Karpas-422 (cell line): ENCODE measurements at places on chromosomes 7 and 10. TPM values are rescaled to one million over a fixed set of nuclear protein-coding genes. Genes with fewer than 3 reads are reported as not detected.

DNA sequence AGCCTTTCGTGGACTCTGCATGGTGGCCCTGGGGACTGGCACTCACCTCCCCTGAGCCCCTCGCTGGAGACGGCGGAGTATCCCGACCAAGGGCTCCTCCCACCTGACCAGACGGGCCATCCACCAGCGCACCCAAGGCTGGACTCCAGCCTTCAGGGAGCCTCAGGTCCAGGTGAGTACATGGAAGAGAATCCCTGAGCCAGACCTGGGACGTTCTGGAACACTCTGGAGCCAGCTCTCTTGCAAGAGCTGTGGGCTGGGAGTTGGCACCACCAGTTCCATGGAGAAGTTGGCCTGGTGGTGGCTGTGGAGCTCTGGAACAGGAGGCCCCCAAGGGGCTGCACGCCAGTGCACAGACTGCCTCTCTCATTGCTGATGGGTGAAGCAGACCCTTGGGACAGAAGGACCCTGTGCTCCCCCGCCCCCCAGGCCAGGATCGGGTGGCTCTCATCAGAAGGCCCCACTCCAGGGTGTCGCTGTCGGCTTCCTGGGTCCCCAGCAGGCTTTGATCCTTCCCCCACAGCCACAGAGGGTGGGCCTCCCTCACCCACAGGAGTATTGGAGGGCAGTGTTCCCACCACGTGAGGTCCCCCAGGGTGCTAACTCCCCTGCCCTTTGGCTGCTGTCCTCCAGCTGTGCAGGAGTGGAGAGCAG lies 189.9 kb downstream of the EBF3 start:
- no peaks in the 10 kb centered on the region for H3K36me3 ChIP-seq
- no peak for DNase-seq
- H3K27me3 ChIP-seq, result no peaks in the 10 kb centered on the region
- H3K4me3 ChIP-seq, result no peak overlapping the region

DNA sequence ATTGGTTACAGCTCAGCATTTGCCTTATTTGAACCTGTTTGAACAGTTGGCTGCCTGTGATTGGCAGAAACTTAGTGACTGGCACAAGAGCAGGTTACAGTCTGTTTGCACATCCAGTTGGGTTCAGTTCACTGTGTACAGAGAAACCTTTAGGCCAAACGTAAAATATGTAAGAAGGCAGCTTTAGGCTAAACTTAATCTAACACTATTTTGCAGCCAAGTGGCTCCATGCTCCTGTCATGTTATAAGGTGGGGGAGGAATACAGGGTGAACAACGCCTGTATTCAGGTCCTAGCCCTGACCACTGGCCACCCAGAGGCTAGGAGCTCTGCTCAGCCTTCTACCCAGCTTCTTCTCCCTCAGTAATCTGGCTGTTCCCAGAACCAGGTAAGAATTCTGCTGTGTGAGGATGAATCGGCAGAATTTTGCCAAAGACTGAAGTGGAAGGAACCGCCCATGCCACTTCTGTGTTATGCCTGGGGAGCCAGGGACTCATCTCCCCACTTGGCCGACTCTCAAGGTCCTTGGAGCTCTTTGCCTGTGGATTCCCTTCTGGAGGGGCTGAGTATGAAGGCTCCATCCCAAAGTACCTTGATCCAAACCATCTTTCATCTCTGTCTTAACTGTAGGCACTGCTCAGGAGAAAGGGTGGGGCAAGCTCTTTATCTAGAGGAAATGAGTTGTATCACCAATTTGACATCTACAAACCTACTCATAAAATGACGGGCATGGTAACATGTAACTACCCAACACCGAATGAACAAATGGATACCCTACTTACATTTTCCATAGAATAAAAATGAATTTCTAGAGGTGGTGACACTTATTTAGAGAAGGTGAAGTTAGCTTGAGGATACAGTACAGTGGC lies 164.4 kb upstream of the NAMPT start:
- no peak overlapping the region for H3K4me3 ChIP-seq
- no peaks in the 10 kb centered on the region for H3K27me3 ChIP-seq
- no peak for DNase-seq
- H3K36me3 ChIP-seq, result no peaks in the 10 kb centered on the region

GRCh38 chr10:6197321-6197720 lies 5.4 kb upstream of the PFKFB3 start:
- no peak overlapping the region for H3K27ac ChIP-seq
- peaks cover 31% of the 10 kb centered on the region for H3K4me1 ChIP-seq
- no peaks in the 10 kb centered on the region for H3K27me3 ChIP-seq

DNA sequence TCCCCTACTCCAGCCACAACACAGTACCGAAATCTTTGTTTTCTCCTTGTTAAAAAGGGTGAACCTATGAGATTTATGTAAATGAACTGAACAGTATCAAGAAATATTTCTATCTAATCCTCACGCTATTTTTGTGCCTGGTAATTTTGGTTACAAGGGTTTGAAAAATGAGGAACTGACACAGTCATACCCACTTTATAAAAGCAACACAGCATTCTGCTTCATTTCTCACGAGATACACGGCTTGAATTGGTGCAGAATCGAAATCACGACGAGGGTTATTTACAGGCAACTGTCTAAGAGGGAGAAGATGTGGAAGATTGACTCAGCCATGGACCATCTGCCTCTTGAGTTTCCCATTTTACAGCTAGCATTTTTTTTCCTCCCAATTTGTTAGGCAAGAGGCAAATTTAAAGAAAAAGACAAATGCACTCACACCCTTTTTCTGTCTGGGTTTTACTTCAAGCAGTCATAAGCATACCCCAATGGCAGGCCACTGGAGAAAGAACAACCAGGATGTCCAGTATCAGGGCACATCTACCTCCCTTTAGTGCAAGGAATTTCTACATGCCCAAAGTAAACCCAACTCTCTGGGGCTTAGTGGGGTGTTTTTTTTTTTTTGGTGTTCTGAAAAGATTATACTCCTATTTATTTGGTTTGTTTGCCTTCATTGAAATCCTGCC lies 108.1 kb downstream of the ITGB8 start:
- peak; percentile 92 for DNase-seq
- peak overlapping the region; percentile 2; the same call in 1 of the 2 replicates for H3K4me3 ChIP-seq
- H3K36me3 ChIP-seq, result no peaks in the 10 kb centered on the region
- H3K27ac ChIP-seq, result no peak overlapping the region
- H3K27me3 ChIP-seq, result no peaks in the 10 kb centered on the region

GRCh38 chr10:13613519-13613918 lies 26.8 kb downstream of the PRPF18 start:
- H3K36me3 ChIP-seq, result peaks cover 30% of the 10 kb centered on the region; the same call in 1 of the 2 replicates
- no peaks in the 10 kb centered on the region for H3K27me3 ChIP-seq
- no peak overlapping the region for H3K27ac ChIP-seq

DNA sequence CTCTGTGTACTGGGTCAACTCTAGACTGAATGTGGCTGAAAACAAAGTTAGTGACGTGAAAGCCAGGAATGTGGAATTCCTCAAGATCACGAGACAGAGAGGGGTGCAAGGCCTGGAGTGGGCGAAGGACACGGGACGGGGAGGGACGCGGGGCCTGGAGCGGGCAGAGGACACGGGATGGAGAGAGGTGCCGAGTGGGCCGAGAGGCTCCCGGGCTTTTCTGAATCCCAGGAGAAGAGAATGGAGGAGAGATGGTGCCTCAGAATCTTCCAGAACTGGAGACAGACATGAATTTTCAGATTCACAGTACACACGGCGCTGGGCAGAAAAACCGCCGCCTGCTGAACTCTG lies 50.6 kb upstream of the PRKAR1B start:
- no peak overlapping the region for H3K27ac ChIP-seq
- no peak for DNase-seq
- H3K4me1 ChIP-seq, result no peaks in the 10 kb centered on the region
- no peak overlapping the region for H3K4me3 ChIP-seq

- no peaks in the 10 kb centered on the region for H3K27me3 ChIP-seq
- no peaks in the 10 kb centered on the region for H3K36me3 ChIP-seq
These were observed 206.1 kb downstream of the CHRM2 start for GRCh38 chr7:137074391-137075030.

DNA sequence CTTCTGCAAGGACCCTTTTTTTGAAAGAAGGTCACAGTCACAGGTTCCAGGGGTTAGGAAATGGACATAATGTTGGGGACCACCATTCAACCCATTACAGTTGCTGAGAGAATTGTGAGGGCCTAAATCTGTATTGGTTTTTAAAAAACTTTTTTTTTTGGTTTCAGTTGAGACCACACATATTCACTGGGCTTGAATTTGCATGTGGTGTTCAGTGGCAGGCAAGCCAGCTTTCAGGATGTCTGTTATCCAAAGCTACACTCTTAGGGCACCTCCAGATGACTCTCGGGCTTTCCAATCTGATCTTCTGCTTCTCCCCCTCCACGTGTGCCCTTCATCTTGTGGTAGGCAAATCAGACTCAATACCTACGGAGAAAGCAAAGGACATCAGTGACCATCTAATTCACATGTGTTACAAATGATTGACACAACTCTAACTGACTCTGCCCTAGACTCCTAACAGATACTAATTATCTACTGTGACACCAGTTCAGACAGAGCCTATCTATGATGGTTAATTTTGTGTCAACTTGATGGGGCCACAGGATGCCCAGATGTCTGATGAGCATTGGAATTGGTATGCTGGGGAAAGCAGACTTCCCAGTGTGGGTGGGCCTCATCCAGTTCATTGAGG lies 93.3 kb upstream of the ELMO1 start:
- no peak for DNase-seq
- H3K4me1 ChIP-seq, result no peaks in the 10 kb centered on the region
- no peaks in the 10 kb centered on the region for H3K27me3 ChIP-seq

- no peaks in the 10 kb centered on the region for H3K27me3 ChIP-seq
- no peaks in the 10 kb centered on the region for H3K4me1 ChIP-seq
These were observed 336.3 kb upstream of the SHH start for GRCh38 chr7:156148547-156148946.

GRCh38 chr7:22853674-22854157 lies 31.1 kb upstream of the TOMM7 start:
- H3K36me3 ChIP-seq, result peaks cover 27% of the 10 kb centered on the region
- H3K27ac ChIP-seq, result no peak overlapping the region
- H3K4me3 ChIP-seq, result peak overlapping the region; percentile 73
- DNase-seq, result peak; percentile 77

DNA sequence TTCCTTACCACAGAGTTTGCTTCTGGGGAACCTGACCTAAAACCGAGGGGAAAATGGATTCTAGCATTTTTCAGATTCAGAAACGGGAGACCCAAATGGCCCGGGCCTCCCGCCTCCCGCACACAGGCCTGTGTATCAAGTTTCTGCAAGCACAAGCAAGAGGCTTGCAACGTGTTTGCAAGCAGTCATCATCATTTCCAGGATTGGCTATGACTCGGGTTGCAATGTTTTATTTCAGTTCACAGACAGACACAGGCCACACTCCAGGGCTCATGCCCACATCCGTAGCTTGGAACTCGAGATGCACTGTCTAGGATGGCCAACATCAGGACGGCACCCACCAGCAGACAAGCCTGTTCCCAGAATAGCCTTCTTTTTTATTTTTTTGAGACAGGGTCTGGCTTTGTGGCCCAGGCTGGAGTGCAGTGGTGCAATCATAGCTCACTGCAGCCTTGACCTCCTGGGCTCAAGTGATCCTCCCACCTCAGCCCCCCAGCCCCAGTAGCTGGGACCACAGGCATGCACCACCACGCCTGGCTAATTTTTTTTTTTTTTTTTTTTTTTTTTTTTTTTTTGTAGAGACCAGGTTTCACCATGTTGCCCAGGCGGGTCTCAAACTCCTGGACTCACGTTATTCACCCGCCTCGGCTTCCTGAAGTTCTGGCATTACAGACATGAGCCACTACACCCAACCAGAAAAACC lies 68.1 kb upstream of the FOXK1 start:
- H3K36me3 ChIP-seq, result no peaks in the 10 kb centered on the region
- H3K27me3 ChIP-seq, result no peaks in the 10 kb centered on the region
- H3K27ac ChIP-seq, result no peak overlapping the region
- no peak overlapping the region for H3K4me3 ChIP-seq
- no peak for DNase-seq

- no peaks in the 10 kb centered on the region for H3K36me3 ChIP-seq
- DNase-seq, result peak; percentile 73
- peak overlapping the region; percentile 10; the same call in 1 of the 2 replicates for H3K4me3 ChIP-seq
- H3K27me3 ChIP-seq, result no peaks in the 10 kb centered on the region
- peak overlapping the region; percentile 39; the same call in 1 of the 2 replicates for H3K27ac ChIP-seq
These were observed 27.3 kb upstream of the IFRD1 start for GRCh38 chr7:112422842-112423496.

- H3K36me3 ChIP-seq, result no peaks in the 10 kb centered on the region
- no peak for DNase-seq
- no peak overlapping the region for H3K27ac ChIP-seq
- no peaks in the 10 kb centered on the region; the same call in 1 of the 2 replicates for H3K27me3 ChIP-seq
- H3K4me1 ChIP-seq, result peaks cover 4% of the 10 kb centered on the region; the same call in 1 of the 2 replicates
- no peak overlapping the region for H3K4me3 ChIP-seq
These were observed 91.1 kb downstream of the CXCL12 start for GRCh38 chr10:44293842-44294241.

The ADAM12 gene
- total RNA-seq, result not detected in 2 replicates

The GSTK1 gene
- 156 and 174 TPM in 2 replicates for total RNA-seq

The DRGX gene
- total RNA-seq, result not detected in 2 replicates

The CALHM2 gene
- total RNA-seq, result 2.6 TPM in 1 of 2 replicates, not detected in the other

The SKAP2 gene
- 11.5 and 24.4 TPM in 2 replicates for total RNA-seq
